CD8-positive, alpha-beta T cell (primary cell): ENCODE measurements at places on chromosomes 5 and 9. TPM values are rescaled to one million over a fixed set of nuclear protein-coding genes. Genes with fewer than 3 reads are reported as not detected.

WDR38 gene
- total RNA-seq, result not detected

BHMT gene
- not detected for total RNA-seq

PKN3 gene
- total RNA-seq, result 2.0 TPM

TAF1L gene
- not detected for total RNA-seq

SURF1 gene
- 34.3 TPM for total RNA-seq

ADAMTSL2 gene
- 0.33 TPM for total RNA-seq

PCDHGA2 gene
- total RNA-seq, result not detected

PCDHA10 gene
- total RNA-seq, result not detected

C8G gene
- not detected for total RNA-seq

GABRP gene
- total RNA-seq, result not detected

CATSPER3 gene
- total RNA-seq, result 0.39 TPM

OR1L4 gene
- total RNA-seq, result not detected

DBH gene
- total RNA-seq, result 0.46 TPM

POU4F3 gene
- total RNA-seq, result 0.14 TPM

GCNT4 gene
- 6.8 TPM for total RNA-seq

ORM2 gene
- not detected for total RNA-seq

C5orf63 gene
- total RNA-seq, result 4.8 TPM

FRRS1L gene
- not detected for total RNA-seq
